ENCODE measurements at places on chromosomes 2 and 18.

DNA sequence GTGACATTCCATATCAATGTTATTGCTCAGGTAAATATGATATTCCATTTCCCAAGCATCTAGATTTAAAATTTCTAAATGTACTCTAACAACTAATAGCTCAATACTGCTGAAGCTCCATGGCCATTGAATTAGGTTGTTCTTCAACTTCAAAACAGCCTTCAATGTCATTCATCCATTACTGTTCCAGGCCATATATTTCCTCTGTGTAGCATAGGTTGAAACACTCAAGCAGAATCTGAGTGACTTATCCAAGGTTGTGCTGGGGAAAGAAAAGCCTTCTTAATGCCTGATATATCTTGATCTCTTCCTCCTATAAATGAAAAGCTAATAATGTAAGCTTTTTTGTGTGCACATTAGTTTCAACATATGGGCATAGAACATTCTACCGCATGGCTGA is 142.1 kb upstream of the ARL4C start:
- no peak for DNase-seq

GRCh38 chr18:73638709-73639108 is 508.9 kb downstream of the FBXO15 start:
- DNase-seq: peak; percentile 76

- no peak for DNase-seq
Measured at GRCh38 chr2:200308546-200309295, 2.2 kb downstream of the SPATS2L start.

- DNase-seq: no peak
Measured at GRCh38 chr2:76563730-76564129, 853.0 kb upstream of the GCFC2 start.

DNA sequence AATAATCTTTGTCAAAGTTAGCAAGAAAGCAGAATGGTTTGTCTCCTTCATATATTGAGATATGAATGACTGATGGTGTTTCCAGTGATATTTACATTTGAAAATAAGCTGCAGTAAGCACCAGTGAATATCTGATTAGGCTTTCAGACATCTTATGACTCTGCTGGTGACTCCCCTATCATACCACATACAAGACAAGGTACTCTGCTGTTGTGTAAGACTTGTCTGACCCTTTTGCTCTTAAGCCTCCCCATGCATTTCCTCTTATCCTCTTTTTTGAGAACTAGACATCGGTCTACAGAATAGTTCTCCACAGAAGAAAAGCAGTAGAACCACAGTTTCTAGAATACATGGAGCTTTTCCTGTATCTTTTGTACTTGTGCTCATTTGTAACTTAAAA is 9.3 kb downstream of the POLI start:
- no peak for DNase-seq

DNA sequence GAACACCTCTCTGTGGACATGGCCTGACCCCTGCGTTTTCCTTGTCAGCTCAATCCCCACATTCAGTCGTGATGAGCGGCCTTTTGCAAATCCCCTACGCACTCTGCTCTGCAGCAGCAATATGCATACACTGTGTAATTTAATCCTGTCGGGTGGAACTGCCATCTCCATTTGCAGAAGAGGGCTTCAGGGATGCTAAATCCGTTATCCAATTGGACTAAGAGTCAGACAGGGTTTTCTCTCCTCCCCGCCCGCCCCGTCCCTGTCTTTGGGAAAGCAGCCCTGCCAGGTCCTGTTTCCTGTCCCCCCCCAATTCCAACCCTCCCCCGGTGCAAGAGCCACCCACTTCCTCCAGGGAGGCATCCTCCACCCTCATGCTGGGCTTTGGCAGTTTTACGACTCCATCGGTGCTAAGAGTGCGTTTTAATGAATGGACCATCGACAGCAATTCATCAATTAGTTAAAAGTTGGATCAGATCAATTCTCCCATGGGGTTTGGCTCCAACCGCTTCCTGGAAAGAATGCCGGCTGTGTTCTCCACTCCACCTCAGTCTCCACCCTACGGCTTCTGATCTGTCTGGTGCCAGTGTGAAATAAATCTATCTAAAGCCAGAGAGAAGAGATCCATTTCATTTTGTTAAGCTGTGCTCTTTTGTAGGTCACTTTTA is 53.5 kb upstream of the ASAP2 start:
- DNase-seq: peak; percentile 47
